Naive B cell (primary cell): ENCODE measurements at places on chromosomes 3 and 15.
A peak's percentile ranks its signal among the peaks of the same experiment; 100 is the strongest.

DNA sequence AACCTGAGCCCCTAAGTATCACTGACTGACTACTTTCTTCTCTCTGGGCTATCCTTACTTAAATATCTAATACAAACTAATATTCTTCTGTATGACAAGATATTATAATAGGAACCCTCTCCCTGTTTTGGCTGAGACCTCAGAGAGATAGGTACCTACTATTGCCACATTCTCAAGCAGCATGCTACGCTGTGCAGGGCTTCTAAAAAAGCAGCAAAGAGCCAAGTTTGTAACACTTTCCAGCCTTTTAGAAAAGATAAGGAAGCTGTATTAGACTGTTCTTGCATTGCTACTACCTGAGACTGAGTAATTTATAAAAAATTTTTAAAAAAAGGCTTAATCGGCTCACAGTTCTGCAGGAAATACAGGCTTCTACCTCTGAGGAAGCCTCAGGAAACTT, 126.8 kb upstream of the ABI3BP start:
- no peak for DNase-seq

DNA sequence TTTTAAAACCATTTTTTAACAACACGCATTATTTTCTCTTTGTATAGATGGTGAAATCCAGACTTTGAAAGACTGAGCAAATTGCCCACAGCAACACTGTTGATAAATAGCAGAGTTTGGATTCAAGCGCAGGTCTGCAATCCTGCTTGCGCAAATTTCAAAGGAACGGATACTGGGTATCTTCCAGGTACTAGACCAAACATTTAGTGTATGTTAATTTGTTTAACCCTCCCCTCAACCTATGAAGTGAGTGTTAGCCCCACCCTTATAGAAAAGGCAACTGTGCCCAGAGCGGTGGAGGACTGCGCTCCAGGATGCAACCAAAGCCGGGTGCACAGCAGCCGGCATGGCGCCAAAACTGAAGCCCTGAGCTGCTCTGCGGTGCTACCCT, 103.8 kb downstream of the CPN2 start:
- no peak for DNase-seq

DNA sequence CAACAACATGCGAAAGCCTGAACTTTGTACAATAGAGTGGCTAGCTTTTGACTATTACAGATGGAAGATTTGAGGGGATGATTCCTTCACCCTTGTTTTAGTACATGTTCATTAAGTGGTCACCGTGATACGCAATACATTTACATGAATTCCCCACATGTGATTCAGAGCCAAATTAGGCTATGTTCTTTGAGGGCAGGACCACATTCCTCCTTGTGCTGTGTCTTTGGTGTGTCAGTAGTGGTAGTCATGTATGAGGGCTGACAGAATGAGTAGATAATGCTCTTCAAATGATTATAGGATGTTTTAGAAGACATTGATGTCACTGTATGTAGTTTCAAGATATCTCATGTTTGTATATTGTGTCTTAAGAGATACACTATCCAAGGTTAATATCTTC, 12.1 kb downstream of the PTPRG start:
- no peak for DNase-seq

DNA sequence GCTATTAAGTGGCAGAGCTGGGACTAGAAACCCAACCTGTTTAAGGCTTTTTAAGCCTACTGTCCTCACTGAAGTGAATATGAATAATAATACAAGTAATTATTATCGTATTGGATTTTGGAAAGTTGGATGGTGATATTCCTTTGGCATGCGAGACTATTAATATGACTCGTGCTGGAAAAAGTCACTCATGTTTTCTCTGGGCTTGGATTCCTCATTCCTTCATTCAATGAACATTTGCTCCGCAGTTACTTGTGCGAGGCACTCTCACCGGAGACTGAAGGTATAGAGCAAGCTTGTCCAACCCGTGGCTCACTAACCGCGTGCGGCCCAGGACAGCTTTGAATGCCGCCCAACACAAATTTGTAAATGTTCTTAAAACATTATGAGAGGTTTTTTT, 694 bp downstream of the PLAAT1 start:
- DNase-seq, result no peak

DNA sequence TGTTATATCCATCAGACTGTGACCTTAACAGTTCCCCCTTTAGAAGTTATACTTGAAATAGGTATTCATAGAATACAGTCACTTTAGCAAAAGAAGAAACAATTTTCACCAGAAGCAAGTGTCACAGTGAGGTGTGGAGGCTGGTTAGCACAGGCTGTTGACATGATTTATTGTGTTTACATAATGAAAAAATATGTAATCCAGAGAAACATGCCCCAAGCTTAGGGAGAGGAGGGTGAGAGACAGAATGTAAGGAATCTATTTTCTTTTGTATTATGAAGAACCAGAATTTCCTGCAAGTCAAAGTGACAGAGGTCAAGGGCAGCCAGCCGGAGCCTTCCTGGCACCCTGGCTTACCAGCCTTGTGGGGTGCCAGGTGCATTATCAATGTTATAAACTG, 4.0 kb downstream of the IL12A start:
- DNase-seq, result no peak

DNA sequence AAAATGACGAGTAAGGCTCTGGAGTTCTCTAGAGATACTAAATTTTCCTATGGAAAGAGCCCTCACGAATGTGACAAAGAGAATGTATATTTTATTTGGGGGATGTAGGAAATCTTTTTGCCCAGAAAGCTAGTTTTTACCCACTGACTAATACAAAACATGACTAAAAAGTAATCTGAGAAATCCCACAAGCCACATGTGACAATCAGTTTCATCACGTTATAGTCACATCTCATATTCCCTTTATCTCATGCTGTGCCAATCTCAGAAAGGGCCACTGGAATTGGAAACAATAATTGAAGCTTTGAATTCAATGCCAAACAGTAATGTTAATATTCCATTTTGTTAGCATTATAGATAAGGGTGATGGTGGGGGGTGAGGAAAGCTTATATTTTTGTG, 509.0 kb upstream of the GOLIM4 start:
- DNase-seq, result no peak

GRCh38 chr3:42019144-42019952, 57.4 kb upstream of the ULK4 start:
- no peak for DNase-seq

DNA sequence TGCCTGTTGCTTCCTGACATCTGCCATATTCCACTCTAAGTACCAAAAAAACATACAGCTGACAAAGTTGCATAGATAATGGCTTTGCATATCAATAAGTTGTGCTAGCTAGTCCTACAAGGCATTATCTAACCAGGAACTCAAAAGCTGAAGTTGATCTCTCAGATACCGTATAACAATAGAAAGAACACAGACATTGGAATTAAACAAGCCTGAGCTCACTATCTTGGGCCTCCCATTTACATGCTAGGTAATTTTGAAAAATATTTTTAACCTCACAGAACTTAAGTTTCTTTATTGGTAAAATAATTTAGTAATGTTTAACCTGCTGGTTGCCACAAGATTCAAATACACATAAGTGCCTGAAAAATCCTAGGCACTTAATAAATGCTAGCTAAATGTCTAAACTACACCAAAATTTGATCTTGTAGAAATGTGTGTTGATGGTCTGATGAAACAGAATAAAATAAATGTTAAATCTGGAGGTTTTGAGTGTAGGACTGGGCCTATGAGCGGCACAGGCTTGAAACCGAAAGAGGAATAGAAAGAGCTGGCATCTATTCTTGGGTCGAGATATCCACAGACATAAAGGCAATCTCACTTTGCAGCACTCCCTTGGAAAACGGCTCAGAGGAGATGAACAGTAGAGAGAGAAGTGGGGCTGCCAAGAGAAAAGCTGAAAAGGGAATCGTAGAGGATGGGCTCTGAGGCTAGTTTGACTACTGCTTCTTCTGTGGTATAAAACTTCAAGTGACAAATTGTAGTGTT, 29.9 kb upstream of the TTC14 start:
- DNase-seq, result no peak

DNA sequence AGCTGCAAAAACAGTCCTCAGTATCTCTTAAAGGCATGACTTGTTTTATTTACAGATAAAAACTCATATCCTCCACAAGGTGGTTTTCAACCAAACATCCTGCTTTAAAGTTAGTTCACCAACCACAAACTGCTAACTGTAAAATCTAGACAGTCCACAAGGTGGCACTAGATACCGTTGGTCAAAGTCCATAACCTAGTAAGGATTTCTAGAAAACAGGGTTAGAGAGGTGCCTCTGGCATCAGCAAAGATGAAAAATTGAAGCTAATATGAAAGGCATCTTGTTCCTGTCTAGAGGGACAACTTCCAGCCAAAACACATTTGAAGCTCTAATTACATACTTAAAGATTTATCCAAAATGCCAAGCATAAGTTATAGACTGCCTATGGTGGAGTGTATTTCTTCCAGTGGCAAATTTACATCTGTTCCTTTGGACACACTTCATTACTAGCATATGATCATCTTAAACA, 56.0 kb downstream of the ZMAT3 start:
- peak; percentile 72 for DNase-seq

- DNase-seq, result no peak
These were observed 236.6 kb downstream of the SATB1 start for GRCh38 chr3:18188491-18188890.

GRCh38 chr3:120177707-120178306, 83.6 kb upstream of the GSK3B start:
- DNase-seq, result no peak

DNA sequence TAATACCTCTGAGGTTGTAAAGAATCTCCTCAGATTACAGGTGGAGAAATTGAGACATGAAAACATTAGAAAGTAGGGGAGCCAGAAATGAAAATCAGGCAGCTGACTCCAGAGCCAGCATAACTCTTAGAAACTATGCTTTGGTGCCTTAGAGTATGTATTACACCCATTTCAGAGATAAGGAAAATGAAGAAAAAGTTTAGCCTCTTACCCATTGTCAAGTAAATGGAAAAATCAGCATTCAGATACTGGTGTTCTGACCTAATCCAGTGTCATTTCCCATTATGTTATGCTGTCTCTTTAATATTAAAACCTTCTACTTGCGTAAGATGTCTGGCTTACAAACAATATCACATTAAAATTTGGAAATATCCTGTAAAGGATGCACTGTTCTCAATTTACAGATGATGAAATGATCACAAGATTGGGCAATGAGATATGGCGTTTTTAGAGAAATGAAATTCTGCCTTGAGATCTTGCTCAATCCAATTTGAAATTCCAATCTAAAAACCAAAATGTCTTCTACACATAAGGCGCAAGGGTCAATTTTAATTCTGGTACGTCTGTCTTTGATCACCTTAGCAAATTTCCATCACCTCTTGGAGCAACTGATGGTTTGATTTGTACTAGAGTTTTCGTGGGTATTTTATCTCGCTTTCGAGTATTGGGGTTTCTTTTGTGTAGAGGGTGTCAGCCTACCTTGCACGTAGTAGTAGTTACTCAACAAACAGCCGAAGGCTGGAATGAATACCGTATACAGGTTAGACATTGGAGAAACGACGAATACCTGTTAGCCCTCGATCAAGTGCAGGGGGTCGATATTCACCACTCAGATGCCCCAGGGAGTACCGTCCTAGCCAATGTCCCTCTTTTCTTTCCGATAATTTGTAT, 902 bp upstream of the ZCWPW2 start:
- no peak for DNase-seq

DNA sequence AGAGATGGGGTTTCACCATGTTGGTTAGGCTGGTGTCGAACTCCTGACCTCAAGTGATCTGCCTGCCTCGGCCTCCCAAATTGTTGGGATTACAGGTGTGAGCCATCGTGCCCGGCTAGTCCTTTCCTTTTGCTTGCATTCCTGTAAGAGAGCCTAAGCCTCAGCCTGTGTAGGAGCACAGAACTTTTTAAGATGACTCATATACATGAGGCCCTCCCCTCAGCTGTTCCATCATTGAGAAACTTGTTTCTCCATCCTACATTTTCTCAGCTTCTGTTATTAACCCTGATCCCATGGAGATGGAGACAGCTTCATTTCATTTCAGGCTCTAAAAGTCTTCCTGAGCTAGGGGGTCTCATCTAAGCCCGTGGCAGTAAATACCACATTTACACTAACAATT, 123.3 kb downstream of the PLOD2 start:
- DNase-seq, result no peak
